ENCODE measurements at places on chromosomes 4 and X. TPM values are rescaled to one million over a fixed set of nuclear protein-coding genes. Genes with fewer than 3 reads are reported as not detected.
A peak's percentile ranks its signal among the peaks of the same experiment; 100 is the strongest.

DNA sequence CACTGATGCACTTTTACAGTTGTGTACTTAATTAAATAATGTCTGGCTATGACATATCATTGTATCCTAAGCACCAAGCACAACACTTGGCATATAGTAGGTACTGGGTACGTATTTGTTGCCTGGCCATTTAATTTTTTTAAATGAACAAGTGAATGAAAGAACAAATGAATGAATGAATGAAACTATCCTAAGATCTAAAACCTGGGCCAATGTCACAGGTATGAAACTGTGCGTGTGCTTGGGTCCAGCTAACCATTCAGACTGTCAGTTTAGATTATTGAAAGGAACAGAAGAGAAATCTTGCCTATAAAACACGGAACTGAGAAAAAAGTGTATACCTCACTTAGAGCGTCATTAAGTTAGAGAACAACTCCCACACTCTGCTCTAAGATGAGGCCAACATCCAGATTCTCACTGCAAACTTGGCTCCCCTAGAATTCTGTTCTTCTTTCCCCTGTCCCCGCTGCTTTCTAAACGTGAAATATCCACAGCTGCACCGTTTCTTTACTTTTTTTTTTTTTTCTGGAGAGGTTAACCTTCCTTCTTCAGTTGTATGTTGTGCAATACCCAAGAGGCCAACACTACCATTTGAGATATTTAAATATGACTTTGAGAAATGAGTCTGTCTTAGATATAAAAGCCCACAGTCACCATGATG lies 17.3 kb upstream of the SEL1L3 start:
- no peak for DNase-seq

GRCh38 chrX:43850629-43851028 lies 31.6 kb downstream of the MAOB start:
- no peak for DNase-seq

GRCh38 chr4:14855719-14856061 lies 146.6 kb upstream of the CPEB2 start:
- no peak for DNase-seq

- no peak for DNase-seq
These were observed 63.0 kb upstream of the RBPJ start for GRCh38 chr4:26257850-26258249.

GRCh38 chrX:106959901-106960300 lies 39.7 kb downstream of the CLDN2 start:
- peak; percentile 6 for DNase-seq

DNA sequence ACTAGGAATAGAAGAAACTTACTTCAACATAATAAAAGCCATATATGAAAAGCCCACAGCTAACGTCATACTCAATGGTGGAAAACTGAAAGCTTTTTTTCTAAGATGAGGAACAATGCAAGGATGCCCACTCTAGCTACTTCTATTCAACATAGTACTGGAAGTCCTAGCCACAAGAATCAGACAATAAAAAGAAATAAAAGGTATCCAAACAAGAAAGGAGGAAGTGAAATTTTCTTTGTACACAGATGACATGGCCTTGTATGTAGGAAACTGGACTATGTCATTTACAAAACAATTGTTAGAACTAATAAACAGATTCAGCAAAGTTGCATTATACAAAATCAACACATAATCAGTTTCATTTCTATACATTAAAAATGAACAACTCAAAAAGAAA lies 25.5 kb upstream of the NXT2 start:
- no peak for DNase-seq

- no peak for DNase-seq
These were observed 53.1 kb upstream of the PLAC1 start for GRCh38 chrX:134711135-134711921.

The LRAT gene
- 0.97 TPM for polyA plus RNA-seq

The ARAP2 gene
- polyA plus RNA-seq, result 6.7 TPM
